ENCODE measurements at places on chromosomes 7 and 10.

- DNase-seq: no peak
Measured at GRCh38 chr10:80356989-80357850, 639 bp downstream of the DYDC2 start.

DNA sequence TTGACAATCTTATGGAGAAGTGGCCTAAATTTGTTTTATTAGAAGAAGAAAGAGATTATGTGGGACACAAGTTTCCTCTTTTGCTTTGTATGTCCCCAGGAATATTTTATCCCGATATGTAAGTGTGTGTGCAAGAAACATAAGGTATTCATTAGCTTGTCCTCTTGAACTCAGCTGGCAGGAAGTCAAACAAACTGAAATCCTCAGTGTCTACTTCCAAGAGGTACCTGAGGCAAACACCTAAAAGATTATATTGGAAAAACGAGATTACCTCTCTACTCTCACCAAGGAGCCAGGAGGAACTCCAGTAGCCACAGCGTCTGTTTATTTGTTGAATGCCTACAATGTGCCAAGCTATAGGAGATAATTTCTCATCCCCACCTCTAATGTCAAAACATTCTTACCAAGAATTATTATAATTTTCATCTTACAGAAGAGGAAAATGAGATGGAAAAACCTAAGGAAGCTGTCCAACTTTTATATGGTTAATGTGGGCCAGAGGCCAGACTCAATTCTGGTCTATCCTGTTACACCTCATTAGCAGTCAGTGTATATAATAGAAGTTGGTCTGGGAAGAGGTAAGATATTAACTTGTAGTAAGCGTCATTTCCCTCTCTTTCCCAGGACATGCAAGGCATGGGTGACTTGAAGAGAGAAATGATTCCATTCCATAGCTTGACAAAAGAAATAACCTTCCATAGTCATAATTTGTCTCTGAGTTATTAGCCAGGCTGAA, 692.7 kb downstream of the MAGI2 start:
- no peak for DNase-seq

GRCh38 chr7:55533050-55533728, 39.1 kb downstream of the VOPP1 start:
- DNase-seq: peak; percentile 36

GRCh38 chr10:62904281-62904875, 88.2 kb upstream of the EGR2 start:
- no peak for DNase-seq

- DNase-seq: no peak
Measured at GRCh38 chr7:106012935-106013439, 49.9 kb downstream of the CDHR3 start.

DNA sequence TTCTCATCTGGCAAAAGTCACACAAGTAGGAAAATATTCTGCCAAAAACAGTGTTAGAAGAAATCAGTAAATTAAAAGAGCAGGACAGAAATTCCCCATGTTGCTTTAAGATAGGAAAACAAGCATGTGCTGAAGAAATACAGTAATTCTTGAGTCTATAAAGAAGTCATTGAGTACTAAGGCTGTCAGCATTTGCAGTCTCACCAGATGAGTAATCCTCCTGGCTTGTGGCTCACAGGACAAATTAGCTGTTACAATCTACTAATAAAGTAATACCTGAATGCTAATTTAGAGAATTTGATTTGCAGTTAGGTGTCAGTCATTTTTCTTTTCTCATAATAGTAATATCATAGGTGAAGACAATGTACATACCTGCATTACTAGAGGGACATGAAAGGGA, 1158.9 kb upstream of the CELF2 start:
- no peak for DNase-seq

- no peak for DNase-seq
Measured at GRCh38 chr7:95026421-95027072, 119.2 kb downstream of the PPP1R9A start.

GRCh38 chr10:117541909-117542705, 439 bp upstream of the EMX2 start:
- DNase-seq: no peak

GRCh38 chr7:41943094-41943577, 240.2 kb upstream of the INHBA start:
- no peak for DNase-seq

DNA sequence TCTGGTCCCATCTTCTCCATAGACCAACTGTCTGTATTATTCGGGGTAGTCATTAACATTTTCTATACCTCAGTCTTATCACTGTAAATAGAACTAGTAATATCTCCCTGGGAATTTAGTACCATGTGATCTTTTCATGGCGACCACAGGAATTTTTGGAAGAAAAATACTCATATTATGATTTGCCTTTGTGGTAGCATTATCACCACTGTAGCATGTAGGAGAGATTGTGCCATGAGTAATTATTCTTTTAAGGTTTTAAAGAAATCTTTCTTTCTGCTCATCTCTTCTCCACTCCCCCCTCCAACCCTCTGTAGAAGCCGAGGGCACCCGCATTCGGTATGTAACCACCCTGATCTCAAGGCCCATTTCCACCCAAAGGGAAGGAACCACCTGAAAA, 25.0 kb downstream of the ZNF365 start:
- DNase-seq: no peak

GRCh38 chr7:128309124-128309523, 34.6 kb downstream of the RBM28 start:
- DNase-seq: no peak

GRCh38 chr10:76885816-76886215, 751.8 kb downstream of the KCNMA1 start:
- no peak for DNase-seq

DNA sequence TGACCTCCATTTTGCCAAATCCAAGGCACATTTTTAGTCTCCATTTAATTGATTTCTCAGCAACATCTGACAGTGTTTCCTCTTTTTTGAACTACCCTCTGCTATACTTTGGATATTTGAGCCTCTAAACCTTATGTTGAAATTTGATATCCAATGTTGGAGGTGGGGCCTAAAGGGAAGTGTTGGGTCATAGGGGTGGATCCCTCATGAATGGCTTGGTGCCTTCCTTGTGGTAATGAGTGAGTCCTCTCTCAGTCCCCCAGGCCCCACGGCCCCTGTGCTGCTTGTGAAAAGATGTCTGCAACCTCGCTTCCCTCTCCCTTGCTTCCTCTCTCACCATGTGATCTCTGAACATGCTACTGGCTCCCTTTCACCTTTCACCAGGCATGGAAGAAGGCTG, 96.8 kb upstream of the DGKB start:
- no peak for DNase-seq

- no peak for DNase-seq
Measured at GRCh38 chr7:105014693-105015389, 836 bp downstream of the KMT2E start.

DNA sequence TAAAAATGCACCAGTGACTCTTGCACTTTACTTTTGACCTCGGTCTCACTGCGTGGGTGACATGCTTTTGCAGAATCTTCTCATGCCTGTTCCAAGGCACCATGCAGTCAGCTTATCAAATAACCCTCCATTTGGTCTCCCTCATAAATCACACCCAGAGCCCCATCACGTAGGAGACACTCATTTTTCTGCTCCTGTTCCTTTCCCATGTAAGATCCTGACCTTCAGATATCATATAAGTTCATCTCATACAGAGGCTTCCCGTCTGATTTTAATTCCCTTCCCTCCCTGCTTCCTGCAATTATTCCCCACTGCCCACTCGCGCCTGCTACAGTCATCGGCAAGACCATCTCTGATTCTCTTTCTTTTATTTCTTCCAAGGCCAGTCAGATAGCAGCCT, 1226.3 kb upstream of the AUTS2 start:
- DNase-seq: no peak

- DNase-seq: no peak
Measured at GRCh38 chr10:132066812-132067211, 1.1 kb downstream of the JAKMIP3 start.

DNA sequence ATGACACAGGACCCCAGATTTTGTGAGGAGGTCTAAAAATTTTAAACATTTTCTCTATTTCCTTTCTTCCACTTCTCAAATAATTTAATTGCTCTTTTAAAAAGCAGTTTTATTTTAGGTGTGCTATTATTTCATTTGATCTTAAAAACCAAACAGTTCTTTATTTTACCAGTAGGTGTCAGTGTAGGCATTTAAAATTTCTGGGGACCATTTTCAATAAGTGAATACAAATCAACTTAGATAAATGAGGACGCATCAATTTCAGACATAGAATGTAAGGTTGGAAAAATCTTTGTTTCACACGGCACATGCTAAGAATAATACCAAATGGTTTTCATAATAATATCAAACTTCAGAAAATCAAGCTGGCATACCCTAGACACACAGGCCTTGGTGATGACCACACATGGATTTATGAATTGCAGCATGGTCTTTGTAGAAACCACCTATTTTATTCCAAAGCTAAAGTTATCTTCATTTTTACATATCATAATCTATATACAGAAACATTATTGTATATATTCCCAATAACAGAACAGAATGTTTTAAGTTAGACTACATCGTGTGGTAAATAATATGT, 127.6 kb upstream of the SLC26A5 start:
- no peak for DNase-seq

DNA sequence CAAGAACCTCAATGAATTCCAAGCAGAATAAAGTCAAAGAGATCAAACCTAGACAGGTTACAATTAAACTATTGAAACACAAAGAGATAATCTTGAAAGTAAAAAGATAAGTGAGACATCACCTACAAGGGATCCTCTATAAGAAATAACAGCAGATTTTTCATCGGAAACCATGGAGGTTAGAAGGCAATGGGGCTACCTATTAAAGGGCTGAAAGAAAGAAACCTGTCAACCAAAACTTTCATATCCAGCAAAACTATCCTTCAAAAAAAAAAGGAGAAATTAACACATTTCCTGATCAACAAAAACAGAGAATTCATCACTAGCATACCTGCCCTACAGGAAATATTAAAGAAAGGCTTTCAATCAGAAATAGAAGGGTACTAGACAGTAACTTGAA, 244.9 kb downstream of the ARHGAP12 start:
- DNase-seq: no peak

- no peak for DNase-seq
Measured at GRCh38 chr7:50803359-50804337, 21.0 kb upstream of the GRB10 start.

GRCh38 chr10:44968500-44969400, 9.1 kb downstream of the RASSF4 start:
- DNase-seq: peak; percentile 61

GRCh38 chr10:73581918-73582317, 9.2 kb downstream of the USP54 start:
- DNase-seq: no peak

- DNase-seq: peak; percentile 52
Measured at GRCh38 chr10:100654782-100655325, 90.5 kb upstream of the PAX2 start.

- no peak for DNase-seq
Measured at GRCh38 chr7:99679032-99679399, 780 bp downstream of the CYP3A5 start.

GRCh38 chr10:24857031-24857725, 95.2 kb downstream of the PRTFDC1 start:
- DNase-seq: no peak

- DNase-seq: no peak
Measured at GRCh38 chr7:117689406-117689805, 183.8 kb downstream of the CTTNBP2 start.

GRCh38 chr10:80522756-80523363, 14.8 kb upstream of the SH2D4B start:
- no peak for DNase-seq

DNA sequence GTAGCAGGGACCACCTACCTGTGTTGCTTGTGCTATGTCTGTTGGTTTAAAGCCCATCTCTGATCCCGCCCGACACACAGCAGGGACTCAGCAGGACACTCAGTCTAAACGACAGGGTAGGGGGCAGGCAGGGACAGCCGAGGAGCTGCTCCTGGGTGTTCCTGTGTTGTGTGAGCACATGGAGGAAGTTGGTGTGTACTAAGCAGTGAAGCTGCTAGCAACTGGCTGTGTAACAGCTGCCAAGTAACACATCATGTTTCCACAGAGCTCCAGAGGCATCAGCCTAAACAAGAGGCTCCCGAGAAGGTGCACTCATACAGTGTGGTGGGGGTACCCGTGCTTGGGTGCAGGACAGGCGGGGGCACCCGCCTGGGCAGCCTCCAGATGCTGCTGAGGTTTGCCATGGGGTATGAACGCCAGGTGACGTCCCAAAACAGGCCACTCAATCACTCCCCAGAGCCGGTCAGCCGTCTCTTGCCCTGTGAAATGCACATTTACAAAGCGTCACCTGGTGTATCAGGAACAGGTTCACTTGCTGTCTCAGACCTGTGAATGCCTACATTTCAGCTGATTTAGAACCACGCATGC, 59.6 kb downstream of the PTPRN2 start:
- no peak for DNase-seq

GRCh38 chr10:86321568-86321967, 45.0 kb downstream of the GRID1 start:
- no peak for DNase-seq

DNA sequence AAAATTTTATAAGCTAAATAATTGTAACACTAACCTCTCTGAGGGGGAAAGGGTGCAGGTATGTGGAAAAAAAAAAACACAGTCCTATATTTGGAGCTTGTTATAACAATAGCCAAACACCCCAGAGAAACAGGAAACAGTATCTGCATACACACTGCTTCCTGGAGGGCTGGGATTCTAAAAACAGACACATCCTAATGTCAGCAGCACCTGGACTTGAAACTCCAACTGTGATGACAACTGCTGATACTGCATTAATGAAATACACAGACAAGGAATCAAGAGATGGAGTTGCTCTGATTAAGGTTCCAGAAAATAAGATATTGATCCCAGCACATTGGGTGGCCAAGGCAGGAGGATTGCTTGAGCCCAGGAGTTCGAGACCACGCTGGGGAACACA, 9.3 kb downstream of the DAGLB start:
- peak; percentile 11 for DNase-seq

DNA sequence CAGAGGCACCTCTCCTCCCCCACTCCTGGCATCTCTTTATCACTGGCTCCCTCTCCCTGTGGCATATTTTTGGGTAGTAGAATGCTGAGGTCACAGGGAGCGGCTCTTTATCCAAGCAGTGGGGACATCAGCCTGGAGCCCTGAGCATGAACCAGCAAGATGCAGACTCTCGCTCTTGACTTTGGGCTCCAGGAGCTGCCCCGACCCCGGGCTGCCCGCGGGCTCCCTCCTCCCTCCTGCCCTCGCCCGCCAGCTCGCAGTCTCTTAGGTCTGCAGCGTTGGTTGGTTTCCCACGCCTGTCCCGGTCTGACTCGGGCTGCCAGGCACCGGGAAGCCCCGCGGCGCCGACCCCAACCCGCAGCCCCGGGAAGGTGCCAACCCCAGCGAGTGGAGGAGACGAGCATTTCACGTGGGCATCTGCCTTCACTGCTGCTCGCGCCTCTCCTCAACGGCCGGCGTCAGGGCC, 1.3 kb downstream of the INSYN2A start:
- no peak for DNase-seq
